ENCODE measurements at places on chromosomes 12 and 14.
A peak's percentile ranks its signal among the peaks of the same experiment; 100 is the strongest.

DNA sequence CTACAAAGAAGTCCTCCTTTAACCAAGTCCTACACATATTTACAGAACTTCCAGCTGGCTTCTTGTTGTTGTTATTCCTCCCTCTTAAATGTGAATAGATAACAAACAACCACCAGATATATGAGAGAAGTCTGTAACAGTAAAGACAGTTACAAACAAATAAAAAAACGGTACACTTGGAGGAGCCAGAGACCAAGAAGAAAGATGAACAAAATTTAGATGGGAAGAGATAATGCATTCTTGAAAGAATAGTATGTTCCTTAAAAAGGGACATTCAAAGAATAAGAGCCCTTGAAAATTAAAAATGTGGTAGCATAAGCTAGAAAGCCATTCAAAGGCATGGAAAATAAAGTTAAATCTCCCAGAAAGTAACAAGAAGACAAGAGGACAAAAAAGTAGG, 25.9 kb downstream of the SLCO1A2 start:
- no peak for DNase-seq

GRCh38 chr14:53783256-53783655, 173.4 kb downstream of the BMP4 start:
- DNase-seq: no peak

DNA sequence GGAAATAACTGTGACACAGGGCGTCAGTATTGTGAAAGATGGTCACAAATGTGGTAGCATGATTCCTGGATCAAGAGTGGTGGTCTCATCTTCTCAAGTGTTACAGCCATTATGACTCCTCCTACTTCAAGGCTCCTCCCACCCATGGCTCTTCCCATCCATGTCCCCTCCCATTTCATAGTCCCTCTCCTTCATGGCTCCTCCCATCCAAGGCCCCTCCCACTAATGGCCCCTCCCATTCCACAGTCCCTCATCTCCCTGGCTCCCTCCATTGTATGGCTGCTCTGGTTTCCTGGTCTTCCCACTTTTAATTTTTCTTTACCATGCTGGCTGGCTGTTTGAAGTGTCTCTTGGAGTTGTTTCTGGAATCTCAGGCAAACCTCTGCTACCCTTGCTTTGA, 1375.2 kb upstream of the TMEM132C start:
- no peak for DNase-seq

- DNase-seq: no peak
Observed at GRCh38 chr12:88520436-88520820, 59.8 kb downstream of the KITLG start.

DNA sequence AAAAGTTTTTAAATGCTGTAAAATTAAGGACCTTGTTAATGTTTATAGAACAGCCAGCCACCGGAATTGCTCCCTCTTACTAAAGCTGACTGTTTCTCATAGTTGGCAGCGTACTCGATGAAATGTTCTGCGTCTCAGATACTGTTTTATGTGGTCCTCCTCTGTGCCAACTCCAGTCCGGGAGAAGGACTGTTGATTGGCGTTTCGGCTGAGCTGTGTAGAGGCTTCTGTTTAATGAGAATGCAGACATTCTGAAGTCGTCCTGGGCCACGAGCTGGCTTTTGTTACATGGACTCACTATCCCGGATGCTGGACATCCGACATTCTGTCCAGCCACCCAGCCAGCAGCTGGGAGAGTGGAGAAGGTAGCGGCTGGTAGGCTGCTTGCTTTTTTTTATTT, 75.4 kb downstream of the WDR20 start:
- no peak for DNase-seq

DNA sequence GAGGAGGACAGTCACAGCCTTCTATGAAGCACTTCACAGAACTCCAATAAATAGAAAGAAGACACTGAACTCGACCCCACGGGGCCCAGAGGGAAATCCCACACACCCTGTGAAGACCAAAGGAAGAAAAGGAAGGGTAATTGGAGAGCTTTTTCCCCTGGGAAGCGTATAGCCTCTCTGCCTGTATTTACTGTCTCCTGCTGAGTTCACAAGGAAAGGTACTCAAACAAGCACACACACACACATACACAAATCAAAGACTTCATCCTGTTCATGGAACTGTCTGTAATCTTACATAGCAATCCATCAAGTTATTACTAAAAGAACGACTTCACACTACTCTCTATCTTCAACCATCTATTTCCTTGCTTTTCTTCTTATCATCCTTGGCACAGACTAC, 15.3 kb downstream of the FOXN3 start:
- DNase-seq: no peak

DNA sequence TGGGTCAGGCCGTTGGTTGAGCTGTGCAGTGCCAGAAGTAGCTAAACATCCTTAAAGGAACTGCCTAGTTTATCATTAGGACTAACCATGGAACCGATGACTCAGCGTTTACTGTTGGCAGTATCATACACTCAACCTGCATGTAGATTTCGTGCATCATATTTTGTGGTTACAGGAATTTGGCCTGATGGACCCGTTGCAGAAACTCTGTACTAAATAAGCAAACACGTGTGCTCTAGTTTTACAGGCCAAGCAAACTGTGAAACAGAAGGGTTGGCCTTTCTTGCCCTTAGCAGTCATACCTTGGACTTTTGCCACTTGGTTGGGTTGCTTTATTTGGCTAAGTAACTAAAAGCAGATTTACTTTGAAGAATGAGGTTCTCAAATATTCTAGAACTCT, 35.6 kb downstream of the DGLUCY start:
- no peak for DNase-seq

DNA sequence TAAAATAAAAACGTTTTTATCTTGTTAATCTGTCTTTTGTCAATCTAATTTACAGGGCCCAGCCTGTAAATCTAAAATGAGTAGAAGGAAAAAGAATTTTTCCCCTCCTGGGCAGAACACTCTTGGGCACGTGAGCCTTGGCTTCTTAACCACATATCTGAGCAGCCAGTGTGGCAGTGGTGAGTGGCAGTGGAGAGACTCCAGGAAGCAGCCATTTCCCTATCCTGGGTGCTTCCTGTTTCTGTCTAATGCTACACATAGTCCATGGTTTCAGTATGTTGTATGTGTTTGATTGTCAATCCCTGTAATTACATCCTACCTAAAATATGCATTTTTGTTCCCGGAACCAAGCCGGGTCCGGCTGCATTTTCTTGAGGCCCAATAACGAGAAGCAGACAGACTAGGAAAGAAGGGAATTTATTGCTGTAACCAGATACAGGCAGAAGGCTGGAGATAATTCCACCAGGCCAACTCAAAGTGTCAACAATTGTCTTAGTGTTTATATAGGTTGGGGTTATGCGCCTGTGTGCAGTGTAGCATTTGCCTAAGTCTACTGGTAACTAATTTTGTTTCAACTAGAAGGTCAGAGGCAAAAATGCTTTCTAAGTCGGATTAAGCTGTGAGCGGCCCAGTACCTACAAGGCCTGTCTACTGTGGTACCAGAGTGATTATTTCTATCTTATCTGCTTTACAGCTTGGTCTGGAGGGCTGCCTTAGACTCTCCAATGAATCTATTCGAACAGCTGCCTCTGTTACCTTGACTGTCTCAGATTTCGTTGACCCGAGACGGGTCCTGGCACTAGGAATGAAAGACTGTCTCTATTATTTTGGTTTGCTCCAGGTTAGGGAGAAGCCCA, 82.4 kb upstream of the RESF1 start:
- no peak for DNase-seq

GRCh38 chr12:131620520-131620919, 90.4 kb upstream of the SFSWAP start:
- DNase-seq: no peak

GRCh38 chr12:58671196-58671595, 249.1 kb downstream of the LRIG3 start:
- DNase-seq: no peak

DNA sequence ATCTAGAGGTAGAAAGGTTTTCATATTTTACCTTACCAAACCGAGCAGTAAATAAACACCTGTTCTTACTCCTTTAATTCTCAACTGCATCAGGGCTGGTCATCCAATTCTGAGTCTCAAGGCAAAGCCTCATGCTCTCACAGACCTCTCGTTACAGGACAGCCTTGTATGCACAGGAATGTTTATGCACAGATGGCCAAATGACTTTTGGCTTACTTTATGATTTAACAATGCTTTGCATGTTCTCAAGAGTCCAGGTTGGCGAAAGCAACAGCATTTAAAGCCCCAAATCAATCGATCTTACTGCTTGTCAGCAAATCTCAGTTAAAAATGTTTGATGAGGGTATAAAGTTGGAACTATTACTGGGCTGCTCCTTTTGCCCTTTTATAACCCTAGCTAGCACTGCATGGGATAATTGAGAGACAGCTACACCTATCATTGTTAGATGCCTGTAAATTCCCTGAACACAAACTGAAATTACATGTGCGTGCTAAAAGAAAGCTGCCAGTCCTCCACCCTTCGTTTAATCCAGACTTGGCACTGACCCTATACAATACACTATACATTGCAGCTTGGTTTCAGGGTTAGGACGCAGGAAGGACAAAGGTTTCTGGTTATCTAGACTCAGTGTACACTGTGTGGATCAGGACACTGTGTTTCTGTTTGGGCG, 63.6 kb downstream of the TMCC3 start:
- DNase-seq: no peak

- no peak for DNase-seq
Observed at GRCh38 chr12:46628176-46628575, 197.6 kb downstream of the SLC38A4 start.

- DNase-seq: no peak
Observed at GRCh38 chr12:5066251-5066650, 22.6 kb downstream of the KCNA5 start.

DNA sequence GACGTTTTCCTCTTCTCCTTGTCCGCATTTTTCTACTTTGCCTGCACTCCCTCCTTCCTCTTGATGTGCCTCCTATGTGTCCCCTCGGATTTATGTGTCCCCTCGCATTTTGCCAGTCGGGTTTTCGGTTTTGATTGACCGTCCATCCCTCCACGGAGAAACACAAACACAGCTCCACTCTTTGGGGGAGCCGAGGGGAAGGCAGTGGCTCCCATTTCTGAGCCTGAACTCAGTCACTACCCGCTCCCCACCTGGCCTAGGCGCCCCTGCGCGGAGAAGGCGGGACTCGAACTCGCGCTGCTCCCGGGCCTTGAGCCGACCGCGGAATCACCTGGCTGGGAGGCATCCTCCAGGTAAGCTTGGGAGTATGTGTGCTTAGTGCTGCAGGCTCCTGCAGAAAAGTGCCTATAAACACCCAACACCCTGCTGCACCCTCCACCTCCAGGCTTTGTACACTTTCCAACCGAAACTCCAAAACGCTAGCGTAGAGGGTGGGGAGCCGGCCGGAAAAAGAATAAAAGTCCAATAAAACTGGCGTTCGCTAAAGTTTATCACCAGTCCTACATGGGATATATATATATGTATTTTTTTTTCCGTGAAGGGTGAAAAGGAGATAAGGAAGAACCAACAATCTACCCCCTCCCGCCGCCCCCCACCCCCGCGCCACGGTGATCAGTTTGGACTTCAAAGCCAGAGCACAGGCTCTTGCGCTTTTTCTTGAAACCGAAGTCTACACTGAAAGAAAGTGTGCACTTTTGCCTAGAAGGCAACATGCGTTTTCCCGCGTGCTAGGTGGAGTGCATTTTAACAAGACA, 3.3 kb upstream of the CCND2 start:
- DNase-seq: no peak

DNA sequence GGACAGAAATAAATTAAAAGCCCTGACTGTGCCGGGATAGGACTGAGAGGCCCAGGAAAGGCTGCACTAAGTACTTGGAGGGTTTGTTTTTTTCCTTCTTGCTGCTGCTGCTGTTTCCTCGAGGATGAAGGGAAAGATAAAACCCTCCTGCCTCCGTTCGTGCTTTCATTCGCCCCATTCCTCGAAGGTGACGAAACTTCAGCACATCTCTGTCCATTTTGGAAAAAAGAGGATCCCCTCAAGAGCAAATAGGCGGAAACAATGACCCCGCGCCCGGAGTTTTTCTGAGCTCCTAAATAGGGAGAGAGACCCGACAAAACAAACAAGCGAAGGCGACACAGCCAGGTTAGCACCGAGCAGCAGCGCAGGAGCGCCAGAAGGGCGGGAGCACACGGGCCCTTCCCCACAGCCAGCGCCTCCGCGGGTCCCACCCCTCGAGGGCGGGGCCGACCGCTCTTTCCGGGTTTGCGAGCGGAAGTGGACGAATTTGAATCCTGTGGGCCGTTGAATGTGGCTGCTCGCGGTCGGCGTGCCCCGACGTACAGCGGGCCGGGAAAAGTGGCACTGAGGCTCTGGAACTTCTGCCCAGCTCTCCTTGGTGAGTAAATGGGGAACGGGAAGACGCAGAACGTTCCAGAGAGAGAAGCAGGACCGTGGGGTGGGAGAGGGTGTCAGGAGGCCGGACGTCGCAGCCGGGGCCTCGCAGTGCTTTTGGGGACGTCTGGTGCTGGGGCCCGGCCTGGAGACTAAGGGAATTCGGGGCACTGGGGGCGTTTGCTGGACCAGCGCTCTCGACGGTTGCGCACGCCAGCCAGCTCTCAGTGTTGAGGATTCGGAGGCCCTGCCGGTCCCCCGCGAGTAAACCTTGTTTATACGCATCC, at the start of gene G2E3:
Gene G2E3 (plus strand): TSS at position 484 of the 881 bp plus-strand sequence. CDS start 21,922 bp downstream, outside the sequence.
- DNase-seq: peak; percentile 74

DNA sequence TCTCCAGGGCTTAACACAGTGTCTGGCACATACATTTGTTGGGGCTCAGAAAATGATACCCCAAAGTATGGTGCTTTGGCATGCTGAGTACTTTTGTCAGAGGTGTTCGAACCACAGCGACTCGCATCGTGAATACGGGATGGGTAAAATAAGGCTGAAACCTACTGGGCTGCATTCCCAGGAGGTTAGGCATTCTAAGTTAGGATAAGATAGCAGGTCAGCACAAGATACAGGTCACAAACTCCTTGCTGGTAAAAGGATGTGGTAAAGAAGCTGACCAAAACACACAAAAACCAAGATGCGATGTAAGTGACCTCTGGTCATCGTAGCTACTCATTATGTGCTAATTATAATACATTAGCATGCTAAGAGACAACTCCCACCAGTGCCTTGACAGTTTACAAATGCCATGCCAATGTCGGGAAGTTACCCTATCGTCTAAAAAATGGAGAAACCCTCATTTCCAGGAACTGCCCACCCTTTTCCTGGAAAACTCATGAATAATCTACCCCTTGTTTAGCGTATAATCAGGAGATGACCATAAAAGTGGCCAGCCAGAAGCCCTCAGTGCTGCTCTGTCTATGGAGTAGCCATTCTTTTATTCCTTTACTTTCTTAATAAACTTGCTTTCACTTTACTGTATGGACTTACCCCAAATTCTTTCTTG, 3.3 kb upstream of the AEBP2 start:
- DNase-seq: no peak

GRCh38 chr12:55708695-55709233, 1.1 kb upstream of the ITGA7 start:
- DNase-seq: no peak

- DNase-seq: no peak
Observed at GRCh38 chr12:69512820-69513219, 42.6 kb downstream of the FRS2 start.

- DNase-seq: no peak
Observed at GRCh38 chr14:63996016-63996415, 143.2 kb downstream of the SYNE2 start.

GRCh38 chr12:130391186-130391585, 53.5 kb downstream of the PIWIL1 start:
- DNase-seq: no peak

- no peak for DNase-seq
Observed at GRCh38 chr14:101563654-101564443, 2.6 kb downstream of the DIO3 start.

GRCh38 chr12:12823811-12824210, 10.7 kb downstream of the DDX47 start:
- no peak for DNase-seq

- DNase-seq: peak; percentile 33
Observed at GRCh38 chr12:121579190-121579791, 1.5 kb downstream of the KDM2B start.

- DNase-seq: no peak
Observed at GRCh38 chr12:102965281-102966155, 8.0 kb downstream of the ASCL1 start.
